ENCODE measurements at places on chromosomes 7 and 10.

DNA sequence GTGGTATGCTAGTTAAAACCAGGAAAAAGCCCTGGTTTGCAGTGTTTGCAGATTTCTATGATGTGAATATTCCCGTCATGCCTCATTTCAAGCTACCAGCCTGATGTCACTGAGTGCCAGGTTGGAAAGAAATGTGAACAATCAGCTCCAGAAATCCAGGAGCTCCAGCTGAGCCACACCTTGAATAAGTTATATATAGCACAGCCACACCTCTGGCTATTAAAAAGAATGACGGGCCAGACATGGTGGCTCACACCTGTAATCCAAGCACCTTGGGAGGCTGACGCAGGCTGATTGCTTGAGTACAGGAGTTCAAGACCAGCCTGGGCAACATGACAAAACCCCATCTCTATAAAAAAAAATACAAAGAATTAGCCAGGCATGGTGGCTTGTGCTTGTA is 18.7 kb upstream of the SLF2 start:
- DNase-seq: no peak

DNA sequence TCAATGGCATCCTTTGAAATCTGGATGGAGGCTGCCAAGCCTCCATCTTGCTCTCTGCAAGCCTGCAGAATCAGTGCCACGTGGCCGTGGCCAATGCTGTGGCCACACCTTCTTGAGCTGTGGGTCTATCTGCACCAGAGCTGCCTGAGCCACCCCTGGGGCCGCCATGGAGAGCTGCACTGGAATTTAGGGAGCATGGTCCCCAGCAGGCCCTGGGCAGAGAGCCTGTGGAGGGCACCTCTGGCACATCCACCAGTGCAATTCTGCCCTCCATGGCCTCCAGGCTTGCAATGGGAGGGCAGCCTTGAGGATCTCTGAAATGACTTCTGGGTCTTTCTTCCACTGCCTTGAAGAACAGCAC is 55.6 kb upstream of the NKX6-2 start:
- no peak for DNase-seq

- no peak for DNase-seq
Observed at GRCh38 chr7:34846976-34847375, 189.0 kb downstream of the NPSR1 start.

DNA sequence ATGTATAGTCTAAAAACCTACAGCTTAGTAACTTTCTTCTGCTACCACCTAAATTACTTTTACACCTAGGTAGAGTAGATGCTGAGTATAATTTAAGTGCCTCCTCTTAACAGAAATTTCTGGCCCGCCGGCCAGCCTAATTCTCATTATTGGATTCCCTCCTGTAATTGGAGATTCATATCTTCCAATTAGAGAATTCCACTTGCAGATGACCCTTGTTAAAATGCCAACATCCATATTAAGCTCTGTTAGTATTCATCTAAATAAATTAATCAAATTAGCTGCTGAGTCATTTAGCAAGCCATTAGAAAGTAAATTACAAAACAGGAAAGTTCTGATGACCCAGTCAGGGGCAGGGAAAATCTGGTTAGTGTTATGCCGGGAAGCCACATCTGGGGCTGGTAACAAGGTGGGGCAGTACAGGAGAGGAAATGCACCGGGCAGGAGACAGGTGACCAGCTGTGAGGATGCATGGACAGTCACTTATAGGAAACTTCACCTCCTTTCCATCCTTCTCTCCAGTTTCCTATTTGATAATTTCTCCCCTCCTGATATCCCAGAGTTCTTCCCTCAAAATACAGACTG is 82.8 kb downstream of the ORC5 start:
- DNase-seq: no peak

GRCh38 chr7:44134943-44135628 is 6.0 kb downstream of the MYL7 start:
- no peak for DNase-seq

DNA sequence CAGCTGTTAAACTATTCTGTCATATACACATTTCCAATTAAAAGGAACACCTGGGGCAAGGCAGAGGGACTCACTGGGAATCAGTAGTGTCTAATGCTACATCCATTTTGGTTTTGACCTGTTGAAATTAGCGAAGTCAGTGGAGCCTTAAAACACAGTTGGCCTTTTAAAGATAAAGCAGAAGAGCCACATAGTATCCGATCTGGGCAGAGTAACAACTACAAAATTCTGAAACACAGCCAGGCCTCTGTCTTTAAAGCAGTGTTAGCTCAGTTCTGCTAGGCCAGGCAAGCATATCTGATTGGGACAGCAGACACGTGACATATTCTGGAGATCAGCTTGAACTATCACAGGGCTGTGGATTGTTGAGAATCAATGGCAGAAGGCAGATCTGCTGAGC is 117.5 kb upstream of the WNT16 start:
- DNase-seq: no peak

DNA sequence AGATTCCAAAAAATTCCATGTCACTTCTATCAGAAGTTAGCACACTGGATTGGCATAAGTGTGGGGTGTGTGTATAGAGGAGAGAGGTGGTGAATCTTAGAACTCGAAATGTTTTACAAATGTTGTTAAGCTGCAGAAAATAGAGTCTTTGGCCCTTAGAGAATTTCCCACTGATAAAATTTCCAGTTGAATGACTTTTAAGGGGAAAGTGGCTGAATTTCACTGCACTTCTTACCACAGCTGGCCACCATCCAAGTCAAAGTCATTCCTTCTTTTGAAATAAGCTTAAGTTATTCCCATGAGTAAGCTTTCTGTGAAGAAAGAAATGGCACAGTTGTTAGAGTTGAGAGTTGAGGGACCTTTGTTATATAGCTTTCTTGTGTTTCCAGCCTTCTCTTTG is 13.9 kb downstream of the VCL start:
- DNase-seq: no peak

- no peak for DNase-seq
Observed at GRCh38 chr10:13417459-13418126, 69.5 kb upstream of the SEPHS1 start.

DNA sequence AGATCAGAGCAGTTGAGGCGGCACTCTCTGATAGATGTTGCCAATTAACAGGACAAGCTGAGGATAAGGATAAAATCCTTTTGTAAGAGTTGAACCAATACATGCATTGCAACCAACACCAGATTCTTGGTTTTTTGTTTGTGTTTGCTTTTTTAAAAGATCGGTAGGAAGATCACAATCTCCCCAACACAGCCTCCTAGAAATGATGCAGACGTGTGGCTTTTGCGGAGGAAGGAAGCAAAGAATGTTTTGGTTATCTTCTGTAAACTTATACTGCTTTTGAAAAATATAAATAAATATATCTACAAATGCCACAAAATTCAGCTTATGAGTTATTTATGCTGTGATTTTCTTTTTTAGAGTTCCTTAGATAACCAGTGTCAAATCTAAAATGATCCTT is 35.5 kb downstream of the PIK3AP1 start:
- no peak for DNase-seq

GRCh38 chr10:32190890-32191491 is 134.8 kb upstream of the KIF5B start:
- DNase-seq: no peak

- no peak for DNase-seq
Observed at GRCh38 chr10:125061557-125062226, 98.7 kb downstream of the CTBP2 start.

- DNase-seq: no peak
Observed at GRCh38 chr7:151087245-151088018, 1.2 kb downstream of the AGAP3 start.

DNA sequence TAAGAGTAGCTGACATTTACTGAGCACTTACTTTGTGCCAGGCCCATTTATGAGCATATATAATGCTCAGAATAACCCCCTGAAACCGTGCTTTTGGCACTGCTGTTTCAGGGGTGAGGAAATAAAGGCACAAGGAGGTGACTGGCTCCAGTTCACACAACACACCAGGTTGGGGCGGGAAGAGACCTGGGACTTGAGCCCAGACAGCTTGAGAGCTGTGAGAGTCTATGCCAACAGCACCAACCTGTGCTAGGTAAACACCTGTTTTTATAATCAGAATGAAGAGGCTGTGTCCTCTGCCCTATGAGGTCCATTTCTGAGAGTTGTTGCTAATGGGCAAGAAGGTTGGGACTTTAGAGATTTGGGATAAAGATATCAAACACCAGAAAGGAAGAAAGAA is 8.8 kb upstream of the AZGP1 start:
- DNase-seq: no peak
